ENCODE measurements at places on chromosomes 5 and 9.

GRCh38 chr9:23582836-23583235 lies 243.2 kb downstream of the ELAVL2 start:
- H3K4me1 ChIP-seq, result no peaks in the 10 kb centered on the region
- no peak overlapping the region for H3K4me3 ChIP-seq
- H3K36me3 ChIP-seq, result no peaks in the 10 kb centered on the region
- H3K27me3 ChIP-seq, result no peaks in the 10 kb centered on the region

DNA sequence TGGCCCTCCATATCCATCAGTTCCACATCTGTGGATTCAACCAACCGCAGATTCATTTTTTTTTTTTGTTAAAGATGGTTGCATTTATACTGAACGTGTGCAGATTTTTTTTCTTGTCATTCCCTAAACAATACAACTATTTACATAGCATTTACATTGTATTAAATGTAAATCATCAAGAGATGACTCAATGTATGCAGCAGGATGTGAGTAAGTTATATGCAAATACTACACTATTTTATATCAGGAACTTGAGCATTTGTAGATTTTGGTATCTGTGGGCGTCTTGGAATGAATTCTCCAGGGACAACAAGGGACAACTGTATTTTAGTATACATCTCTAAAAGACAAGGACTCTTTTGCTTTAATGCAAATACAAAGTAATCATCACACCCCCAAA lies 299.2 kb upstream of the ZNF608 start:
- no peak overlapping the region for H3K4me3 ChIP-seq
- no peaks in the 10 kb centered on the region for H3K27me3 ChIP-seq
- no peaks in the 10 kb centered on the region for H3K36me3 ChIP-seq
- no peak for DNase-seq
- H3K27ac ChIP-seq, result no peak overlapping the region

- H3K27me3 ChIP-seq, result no peaks in the 10 kb centered on the region
- DNase-seq, result no peak
- H3K4me3 ChIP-seq, result no peak overlapping the region
- peaks cover 16% of the 10 kb centered on the region for H3K4me1 ChIP-seq
These were observed 51.2 kb downstream of the STRBP start for GRCh38 chr9:123217128-123217654.

GRCh38 chr9:126443144-126443543 lies 116.5 kb downstream of the MVB12B start:
- H3K4me3 ChIP-seq, result no peak overlapping the region
- no peaks in the 10 kb centered on the region for H3K27me3 ChIP-seq
- H3K27ac ChIP-seq, result no peak overlapping the region
- H3K36me3 ChIP-seq, result peaks cover 8% of the 10 kb centered on the region
- DNase-seq, result no peak
- H3K4me1 ChIP-seq, result peaks cover 6% of the 10 kb centered on the region

DNA sequence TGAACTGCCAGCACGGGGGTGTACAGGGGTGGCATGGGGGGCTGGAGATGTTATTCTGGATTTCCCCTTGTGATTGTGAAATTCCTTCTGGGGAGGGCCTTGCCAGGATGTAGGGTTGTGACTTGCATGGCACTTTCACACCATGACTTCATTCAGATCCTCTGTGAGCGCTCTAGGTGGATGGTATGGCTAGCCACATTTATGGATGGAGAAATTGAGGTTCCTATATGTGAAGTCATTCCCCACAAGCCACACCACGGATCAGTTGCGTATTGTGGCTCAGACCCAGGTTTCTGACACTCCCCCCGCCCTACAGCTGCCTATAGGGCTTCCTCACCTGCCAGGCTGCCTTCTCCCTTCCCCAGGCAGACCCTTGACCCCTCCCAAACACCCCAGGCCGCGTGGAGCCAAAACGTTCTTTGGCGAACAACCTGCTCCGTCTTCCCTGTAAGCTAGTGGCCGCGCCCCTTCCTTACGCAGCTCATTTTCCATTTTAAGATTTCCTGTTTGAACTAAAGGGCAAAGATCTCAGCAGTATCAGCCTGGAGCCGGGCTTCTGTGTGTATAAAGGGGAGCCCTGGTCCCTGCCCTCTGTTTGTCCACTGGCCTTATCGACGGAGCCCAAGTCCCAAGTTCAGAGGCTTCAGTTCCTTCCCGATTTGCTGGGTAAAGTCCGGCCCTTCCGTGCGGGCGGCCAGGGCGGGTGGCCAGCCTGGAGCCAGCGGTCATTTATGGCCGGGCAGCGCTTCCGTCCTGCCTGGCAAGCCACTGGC lies 97.8 kb upstream of the KLF4 start:
- no peak overlapping the region for H3K27ac ChIP-seq
- H3K36me3 ChIP-seq, result no peaks in the 10 kb centered on the region
- DNase-seq, result no peak
- H3K4me1 ChIP-seq, result no peaks in the 10 kb centered on the region
- H3K4me3 ChIP-seq, result no peak overlapping the region
- H3K27me3 ChIP-seq, result peaks cover 7% of the 10 kb centered on the region

- no peak overlapping the region for H3K27ac ChIP-seq
- no peak overlapping the region for H3K4me3 ChIP-seq
- H3K36me3 ChIP-seq, result no peaks in the 10 kb centered on the region
- no peak for DNase-seq
- no peaks in the 10 kb centered on the region for H3K4me1 ChIP-seq
These were observed 66.2 kb upstream of the NEURL1B start for GRCh38 chr5:172574871-172575223.

GRCh38 chr9:37027582-37028419 lies 6.3 kb downstream of the PAX5 start:
- H3K27me3 ChIP-seq, result peaks cover 78% of the 10 kb centered on the region
- peaks cover 19% of the 10 kb centered on the region for H3K4me1 ChIP-seq
- H3K4me3 ChIP-seq, result peak overlapping the region; percentile 68
- no peak overlapping the region for H3K27ac ChIP-seq
- peak; percentile 95 for DNase-seq

GRCh38 chr9:29778281-29778849 lies 2205.1 kb upstream of the C9orf72 start:
- peaks cover 4% of the 10 kb centered on the region for H3K27me3 ChIP-seq
- no peaks in the 10 kb centered on the region for H3K4me1 ChIP-seq
- H3K27ac ChIP-seq, result no peak overlapping the region
- no peak for DNase-seq
- no peaks in the 10 kb centered on the region for H3K36me3 ChIP-seq

DNA sequence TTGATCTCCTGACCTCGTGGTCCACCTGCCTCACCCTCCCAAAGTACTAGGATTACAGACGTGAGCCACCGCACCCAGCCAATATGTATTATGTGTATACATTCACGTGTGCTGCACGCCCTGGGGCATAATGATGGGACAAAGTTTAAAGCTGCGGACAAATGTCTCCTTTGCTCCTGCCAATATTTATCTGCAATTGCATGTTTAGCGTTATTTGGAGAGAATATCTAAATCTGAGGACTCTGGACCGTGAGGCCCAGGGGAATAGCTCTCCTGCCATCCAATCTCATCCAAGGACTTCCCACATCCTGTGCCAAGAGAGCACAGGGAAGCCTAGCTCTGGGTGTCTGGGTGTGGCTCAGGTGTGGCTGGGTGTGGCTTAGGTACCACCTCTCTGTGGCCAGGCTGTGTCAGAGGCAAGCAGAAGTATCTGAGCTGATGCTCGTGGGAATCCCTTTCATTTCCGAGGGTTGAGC lies 6.9 kb upstream of the BOD1 start:
- H3K27ac ChIP-seq, result no peak overlapping the region
- DNase-seq, result no peak
- H3K36me3 ChIP-seq, result no peaks in the 10 kb centered on the region
- H3K27me3 ChIP-seq, result peaks cover 9% of the 10 kb centered on the region
- peaks cover 22% of the 10 kb centered on the region for H3K4me1 ChIP-seq

DNA sequence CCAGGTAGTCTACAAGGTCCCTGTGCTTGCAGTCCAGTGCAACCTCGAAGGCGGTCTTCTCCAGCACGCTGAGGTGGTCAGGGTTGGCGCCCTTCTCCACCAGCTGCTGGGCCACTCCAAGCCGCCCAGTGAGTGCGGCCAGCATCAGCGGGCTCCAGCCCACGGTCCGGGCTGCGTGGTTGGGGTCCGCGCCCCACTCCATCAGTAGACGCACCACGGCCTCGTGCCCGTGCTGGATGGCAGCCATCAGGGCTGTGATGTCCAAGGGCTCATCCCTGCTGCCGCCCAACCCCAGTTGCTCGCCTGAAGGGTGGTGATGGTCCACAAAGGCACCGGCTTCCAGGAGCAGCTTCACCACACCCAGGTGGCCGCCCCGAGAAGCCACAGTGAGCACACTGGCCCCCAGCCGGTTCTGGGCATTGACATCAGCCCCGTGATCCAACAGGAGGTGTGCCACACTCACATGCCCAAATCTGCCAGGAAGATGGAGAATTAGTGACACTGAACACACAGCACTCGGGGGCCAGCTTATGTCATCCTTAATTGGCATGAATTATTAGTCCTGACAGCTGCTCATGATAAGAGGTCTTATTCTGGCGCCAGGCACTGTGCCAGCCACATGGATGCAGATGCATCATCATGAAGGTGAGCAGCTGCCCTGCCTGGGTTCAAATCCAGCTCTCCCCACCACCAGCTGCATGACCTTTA lies 6.1 kb downstream of the ANKS6 start:
- peaks cover 6% of the 10 kb centered on the region for H3K36me3 ChIP-seq
- no peak overlapping the region for H3K27ac ChIP-seq
- H3K4me1 ChIP-seq, result peaks cover 26% of the 10 kb centered on the region
- H3K27me3 ChIP-seq, result no peaks in the 10 kb centered on the region
- DNase-seq, result no peak
- no peak overlapping the region for H3K4me3 ChIP-seq

DNA sequence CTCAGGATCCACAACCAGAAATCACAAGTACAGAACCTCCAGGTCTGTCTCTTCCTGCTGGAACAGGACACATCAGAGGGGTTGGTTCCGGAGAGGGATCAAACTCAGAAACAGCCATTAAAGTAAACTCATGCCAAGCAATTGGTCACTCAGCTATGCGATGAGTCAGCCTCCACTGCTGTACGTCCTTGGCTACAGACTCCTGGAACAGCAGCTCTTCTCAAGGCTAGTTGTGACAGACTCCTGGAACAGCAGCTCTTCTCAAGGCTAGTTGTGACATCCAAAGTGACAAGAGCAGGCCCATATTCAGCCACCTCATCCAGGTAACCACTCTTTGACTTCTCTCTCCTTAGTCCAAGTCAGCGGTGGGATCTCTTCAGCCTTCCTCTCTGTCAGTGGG lies at the start of gene SPINK13:
Gene SPINK13 (plus strand): TSS at position 229 of the 400 bp plus-strand sequence. CDS start 1,279 bp downstream, outside the sequence.
- H3K27ac ChIP-seq, result no peak within 1 kb of the TSS
- no peaks in the 10 kb centered on the region for H3K4me1 ChIP-seq
- no peak within 1 kb of the TSS for H3K4me3 ChIP-seq
- peaks cover 3% of the 10 kb centered on the region for H3K27me3 ChIP-seq
- no peaks in the 10 kb centered on the region for H3K36me3 ChIP-seq

DNA sequence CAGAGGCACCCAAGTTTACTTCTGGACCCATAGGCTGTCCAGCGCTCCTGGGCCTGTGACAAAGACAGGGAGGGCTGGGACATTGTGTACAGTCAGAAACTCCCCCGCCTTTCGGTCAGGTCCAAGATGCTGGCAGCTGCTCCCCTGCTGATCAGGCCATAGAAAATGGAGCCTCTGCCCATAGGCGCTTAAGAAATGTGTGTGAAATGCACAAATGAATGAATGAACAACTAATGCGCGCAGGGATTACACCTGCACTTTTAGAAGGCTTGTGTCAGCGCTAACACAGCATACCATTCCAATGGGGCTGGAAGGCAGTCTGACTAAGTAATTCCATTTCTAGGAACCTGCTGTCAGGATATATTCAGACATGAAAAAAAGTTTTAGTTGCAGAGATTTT lies 16.3 kb downstream of the PTPN3 start:
- H3K27me3 ChIP-seq, result no peaks in the 10 kb centered on the region
- no peak overlapping the region for H3K27ac ChIP-seq
- no peak overlapping the region for H3K4me3 ChIP-seq
- peaks cover 5% of the 10 kb centered on the region for H3K36me3 ChIP-seq
- peaks cover 15% of the 10 kb centered on the region for H3K4me1 ChIP-seq
- DNase-seq, result no peak

DNA sequence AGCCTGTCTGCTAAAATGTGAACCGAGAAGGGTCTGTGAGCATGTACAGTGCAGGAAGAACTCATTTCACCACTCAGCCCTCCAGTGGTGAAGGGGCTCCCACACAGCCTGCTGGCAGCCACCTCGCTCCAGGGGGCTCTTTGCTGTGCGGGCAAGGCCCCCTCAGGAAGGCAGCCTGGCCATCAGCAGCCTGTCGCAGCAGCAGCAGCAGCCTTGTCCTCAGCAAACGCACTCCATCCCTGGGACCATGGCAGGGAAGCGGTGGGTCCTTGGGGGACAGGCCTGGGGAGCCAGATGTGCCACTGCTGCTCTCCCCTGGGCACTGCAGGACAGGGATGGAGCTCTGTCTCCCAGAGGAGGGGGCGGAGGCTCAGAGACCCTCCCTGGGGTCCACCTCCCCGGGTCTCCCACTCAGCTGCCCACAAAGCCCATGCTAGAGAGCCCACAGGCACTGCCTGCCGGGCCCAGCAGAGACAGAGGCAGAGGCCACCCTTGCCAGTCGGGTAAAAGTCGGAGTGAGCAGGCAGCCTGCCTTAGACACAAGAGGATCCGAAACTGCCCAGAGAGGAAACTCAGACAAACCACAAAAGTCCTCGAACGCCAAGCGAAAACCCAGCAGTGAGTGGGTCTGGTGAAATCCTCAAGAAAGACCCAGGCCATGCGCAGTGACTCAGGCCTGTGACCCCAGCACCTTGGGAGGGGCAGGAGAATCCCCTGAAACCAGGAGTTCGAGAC lies 8.0 kb downstream of the BRD3 start:
- peaks cover 53% of the 10 kb centered on the region for H3K4me1 ChIP-seq
- H3K36me3 ChIP-seq, result no peaks in the 10 kb centered on the region
- H3K27me3 ChIP-seq, result no peaks in the 10 kb centered on the region

Data from osteocyte (in vitro differentiated cells).